ENCODE measurements at places on chromosomes 3 and 15. TPM values are rescaled to one million over a fixed set of nuclear protein-coding genes. Genes with fewer than 3 reads are reported as not detected.

GRCh38 chr3:132407025-132407424 is 10.3 kb upstream of the DNAJC13 start:
- DNase-seq: no peak

Gene GALNT15
- not detected for total RNA-seq

Gene PARP15
- not detected for total RNA-seq

DNA sequence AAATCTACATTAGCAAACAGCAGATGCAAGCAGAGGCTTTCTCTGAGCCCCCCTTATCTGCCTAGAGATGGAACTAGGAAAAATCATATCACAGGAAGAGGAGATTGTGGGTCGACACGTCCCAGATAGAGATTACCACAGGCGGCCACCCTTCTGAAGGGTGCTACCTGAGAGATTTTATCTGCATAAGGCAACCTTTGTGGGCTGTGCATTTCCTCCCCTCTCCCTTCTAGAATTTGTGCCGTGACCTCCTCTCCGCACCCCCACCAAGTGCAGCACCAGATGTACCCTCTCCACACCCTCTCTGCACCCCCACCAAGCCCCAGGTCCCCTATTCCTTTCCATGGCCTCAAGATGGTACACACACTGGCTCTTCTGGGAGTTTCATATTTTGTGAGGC is 27.4 kb downstream of the METTL6 start:
- no peak for DNase-seq

Gene DET1
- total RNA-seq: 2.2 TPM

- no peak for DNase-seq
These were observed 782.0 kb downstream of the EPHA3 start for GRCh38 chr3:89889386-89889785.

Gene PIGX
- 19.2 TPM for total RNA-seq

DNA sequence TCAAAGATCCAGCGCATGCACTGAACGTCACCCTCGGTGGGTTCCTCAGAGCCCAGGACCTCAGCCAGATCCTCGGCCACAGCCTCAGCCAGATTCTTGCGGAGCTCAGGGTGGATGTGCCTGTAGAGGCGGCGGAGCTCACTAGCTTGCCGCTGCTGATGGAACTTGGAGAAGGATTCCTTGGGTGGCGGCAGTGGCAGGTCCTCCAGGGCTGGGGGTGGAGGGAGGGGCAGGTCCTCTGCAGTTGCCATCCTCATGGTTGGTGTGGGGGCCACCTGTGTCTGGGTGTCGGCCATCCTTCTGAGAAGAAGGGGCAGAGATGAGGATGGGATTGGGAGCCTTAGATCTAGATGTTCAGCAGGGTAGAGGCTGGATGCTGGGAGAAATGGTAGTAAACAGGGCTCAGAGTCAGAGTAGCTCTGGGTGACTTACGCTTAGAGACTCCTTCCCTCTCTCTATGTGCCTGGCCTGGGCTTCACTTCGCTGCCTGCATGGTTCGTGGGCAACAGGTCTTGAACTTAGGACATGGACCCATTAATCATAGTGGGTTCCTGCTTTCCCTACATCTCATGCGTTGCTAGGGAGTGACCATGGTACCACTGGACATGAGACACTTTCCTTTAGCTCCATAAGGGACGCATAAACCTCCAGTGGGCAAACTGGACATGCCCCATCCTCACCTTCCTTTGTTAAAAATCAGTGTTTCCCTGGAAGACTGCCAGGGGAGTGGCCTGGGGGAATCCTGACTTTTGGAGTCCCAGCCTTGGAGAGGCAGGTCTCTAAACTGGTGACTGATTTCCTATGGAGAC is 3.0 kb downstream of the XIRP1 start:
- no peak for DNase-seq

- DNase-seq: peak; percentile 7
These were observed 89.3 kb downstream of the RASA2 start for GRCh38 chr3:141575879-141576743.

Gene GABRR3
- total RNA-seq: 0.31 TPM

Gene TNNC1
- 18.7 TPM for total RNA-seq

DNA sequence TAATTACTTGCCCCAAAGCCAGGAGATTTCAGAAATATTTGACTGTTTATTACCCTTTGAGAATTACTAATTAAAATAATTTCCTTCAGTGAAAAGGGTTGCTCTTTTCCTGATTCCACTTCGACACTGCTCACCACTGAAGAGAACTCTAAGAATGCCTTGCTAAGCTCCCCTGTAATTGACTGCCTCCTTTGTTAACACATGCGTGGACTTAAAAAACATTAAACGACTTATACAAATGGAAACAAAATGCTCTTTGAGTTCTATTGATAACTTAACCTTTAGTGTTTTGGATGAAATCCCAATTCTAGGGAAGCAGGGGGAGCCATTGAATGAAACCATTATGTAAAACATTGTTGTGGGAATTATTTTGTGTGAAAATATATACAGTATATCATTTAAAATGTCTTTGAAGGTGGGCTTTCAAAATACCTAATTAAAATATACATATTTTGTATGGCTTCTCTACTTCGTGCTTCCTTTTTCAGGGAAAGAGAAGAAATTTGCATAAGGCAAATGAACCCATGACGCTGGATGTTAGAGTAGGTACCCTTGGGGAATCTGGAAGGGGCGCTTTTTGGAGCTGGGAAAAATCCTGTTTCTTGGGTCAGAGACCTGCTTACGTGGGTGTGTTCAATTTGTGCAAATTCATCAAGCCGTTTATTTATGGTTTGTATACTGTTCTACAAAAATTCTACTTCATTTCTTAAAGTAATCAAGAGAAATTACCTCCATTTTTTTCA is 64.2 kb downstream of the WWTR1 start:
- DNase-seq: no peak

Gene PRR20G
- not detected for total RNA-seq

DNA sequence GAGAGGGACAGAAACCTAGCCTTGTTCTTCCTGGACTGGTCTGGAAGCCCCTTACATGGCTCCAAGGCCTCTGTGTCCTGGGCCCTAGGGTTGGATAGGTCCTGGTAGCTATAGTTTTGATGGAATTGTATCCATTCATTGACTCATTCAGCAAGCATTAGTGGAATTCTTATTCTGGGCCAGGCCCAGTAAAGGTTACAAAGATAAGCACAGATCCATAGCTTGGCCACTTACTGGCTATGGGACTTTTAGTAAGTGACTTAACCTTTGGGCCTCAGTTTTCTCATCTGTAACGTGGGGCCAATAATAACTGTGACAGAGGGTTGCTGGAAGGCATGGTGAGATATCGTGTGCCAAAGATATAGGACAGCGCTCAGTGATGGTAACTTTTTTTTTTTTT is 13.6 kb upstream of the DAG1 start:
- DNase-seq: no peak
